A673 (cell line): ENCODE measurements at places on chromosomes 12 and 14. TPM values are rescaled to one million over a fixed set of nuclear protein-coding genes. Genes with fewer than 3 reads are reported as not detected.

GRCh38 chr14:29821242-29821641 lies 106.4 kb downstream of the PRKD1 start:
- no peak overlapping the region for H3K4me3 ChIP-seq
- H3K27me3 ChIP-seq: no peaks in the 10 kb centered on the region
- no peaks in the 10 kb centered on the region for H3K36me3 ChIP-seq
- no peak for DNase-seq

PRPH gene
- not detected in 2 replicates for total RNA-seq

- DNase-seq: no peak
- peaks cover 8% of the 10 kb centered on the region for H3K4me1 ChIP-seq
- H3K27ac ChIP-seq: no peak overlapping the region
- H3K27me3 ChIP-seq: no peaks in the 10 kb centered on the region
Measured at GRCh38 chr12:127268213-127268612, 998.8 kb upstream of the TMEM132C start.

- H3K27ac ChIP-seq: no peak overlapping the region
- H3K27me3 ChIP-seq: no peaks in the 10 kb centered on the region
- no peak overlapping the region for H3K4me3 ChIP-seq
- no peaks in the 10 kb centered on the region for H3K36me3 ChIP-seq
- H3K4me1 ChIP-seq: no peaks in the 10 kb centered on the region
Measured at GRCh38 chr12:9404031-9404430, 195.8 kb upstream of the PZP start.
